Brain microvascular endothelial cell (primary cell): ENCODE measurements at places on chromosomes 11 and 22.

DNA sequence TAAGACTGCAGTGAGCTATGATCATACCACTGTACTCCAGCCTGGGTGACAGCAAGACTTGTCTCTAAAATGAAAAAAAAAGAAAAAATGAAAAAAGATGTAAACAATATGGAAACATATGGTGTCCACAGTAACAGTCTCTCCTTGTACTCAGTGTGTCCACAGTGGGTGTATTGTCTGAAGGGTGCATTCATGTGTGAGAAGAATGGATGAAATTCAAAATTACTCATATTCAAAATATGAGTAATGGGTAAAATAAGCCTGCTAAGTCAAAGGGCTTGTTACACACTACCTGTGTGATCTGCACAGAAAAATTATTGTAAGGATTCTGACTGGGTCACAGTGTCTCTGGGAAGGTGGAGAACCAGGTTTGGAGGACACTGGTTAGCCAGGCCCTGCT is 26.9 kb downstream of the PPFIA1 start:
- peak; percentile 34 for DNase-seq

DNA sequence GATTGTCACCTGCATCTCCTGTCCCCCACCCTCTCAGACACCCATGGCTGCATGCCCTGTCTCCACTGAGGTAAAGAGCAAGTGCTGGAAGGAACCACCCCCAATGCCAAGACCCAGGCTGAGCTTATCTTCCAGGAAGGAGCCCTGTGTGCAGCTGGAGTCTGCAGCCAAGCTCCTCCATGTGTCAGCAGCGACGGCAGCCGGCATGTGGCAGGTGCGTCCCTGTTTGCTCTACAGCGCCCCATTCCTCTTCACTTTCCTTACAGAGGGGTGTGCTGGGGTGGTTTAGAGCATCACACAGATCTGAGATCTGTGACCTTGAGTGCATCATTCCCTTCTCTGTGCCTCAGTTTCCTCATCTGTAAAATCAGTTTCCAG is 7.7 kb upstream of the MN1 start:
- no peak for DNase-seq

GRCh38 chr11:105164208-105164607 is 24.6 kb upstream of the CARD18 start:
- no peak for DNase-seq

DNA sequence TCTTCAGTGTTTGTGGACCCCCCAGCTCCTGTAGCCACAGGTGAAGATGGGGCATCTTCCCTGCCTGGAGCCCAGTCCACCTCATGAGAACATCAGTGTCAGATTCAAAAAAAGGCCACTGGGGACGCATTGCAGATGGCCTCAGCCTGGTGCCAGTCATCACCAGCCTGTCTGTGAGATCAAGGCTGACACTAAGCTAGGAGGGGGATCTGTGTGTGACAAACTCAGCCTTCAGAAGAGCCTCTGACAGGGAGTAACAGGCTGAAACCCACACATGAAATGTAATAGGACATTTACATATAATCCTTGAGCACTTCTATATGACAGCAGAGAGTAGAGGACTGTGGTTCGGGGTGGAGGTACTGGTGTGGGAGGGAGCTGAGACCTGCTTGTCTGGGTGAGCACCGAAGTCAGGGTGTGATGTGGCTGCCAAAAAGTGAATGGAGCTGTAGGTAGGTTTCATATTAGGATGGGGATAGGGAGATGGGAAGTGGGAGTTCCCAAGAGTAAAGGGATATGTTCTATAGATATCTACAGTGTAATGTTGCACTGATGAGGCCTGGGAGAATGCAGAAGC is 20.5 kb upstream of the CCDC134 start:
- no peak for DNase-seq

- no peak for DNase-seq
These were observed 47.0 kb upstream of the GNAZ start for GRCh38 chr22:23023294-23023693.
